ENCODE measurements at places on chromosomes 2 and 18.

DNA sequence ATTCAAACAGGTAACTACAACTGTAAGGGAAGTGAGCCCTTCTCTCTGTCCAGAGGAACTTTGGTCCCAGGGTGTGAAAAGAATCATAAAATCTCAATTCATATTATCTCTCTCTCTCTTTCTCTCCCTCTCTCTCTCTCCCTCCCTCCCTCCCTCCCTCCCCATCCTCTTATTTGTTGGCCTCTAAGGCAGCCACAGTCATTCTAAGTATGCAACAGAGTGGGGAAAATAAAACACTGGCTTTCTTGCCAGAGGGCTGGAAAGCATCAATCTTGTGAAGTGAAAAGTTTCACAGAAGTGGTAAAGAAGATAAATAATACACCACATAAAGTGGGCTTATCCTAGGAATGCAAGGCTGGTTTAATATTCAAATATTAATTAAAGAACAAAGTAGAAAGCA, 95.6 kb upstream of the KCNH7 start:
- no peak for DNase-seq

- no peak for DNase-seq
Measured at GRCh38 chr2:15092691-15093090, 460.2 kb downstream of the LRATD1 start.

- no peak for DNase-seq
Measured at GRCh38 chr18:48154828-48155227, 224.4 kb upstream of the SMAD2 start.

DNA sequence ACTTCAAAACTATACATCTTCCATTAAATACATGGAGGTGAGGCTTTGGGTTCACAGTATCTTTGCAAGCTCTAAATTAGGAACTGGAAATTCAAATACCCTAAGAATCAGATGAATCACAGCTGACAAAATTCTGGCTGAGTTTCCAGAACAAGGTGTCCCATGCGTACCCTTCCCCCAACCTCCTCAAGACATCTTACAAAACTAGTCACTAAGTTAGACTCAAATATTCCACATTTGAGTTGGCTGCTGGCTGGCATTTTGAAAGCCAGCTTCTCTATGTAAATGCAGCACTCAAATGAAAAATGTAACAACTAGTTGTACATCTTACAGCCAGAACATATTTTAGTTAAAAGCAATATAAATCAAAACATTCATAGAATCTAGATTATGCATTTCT, 131.0 kb upstream of the ARL5A start:
- no peak for DNase-seq

- no peak for DNase-seq
Measured at GRCh38 chr18:56233595-56233994, 404.8 kb downstream of the TXNL1 start.

DNA sequence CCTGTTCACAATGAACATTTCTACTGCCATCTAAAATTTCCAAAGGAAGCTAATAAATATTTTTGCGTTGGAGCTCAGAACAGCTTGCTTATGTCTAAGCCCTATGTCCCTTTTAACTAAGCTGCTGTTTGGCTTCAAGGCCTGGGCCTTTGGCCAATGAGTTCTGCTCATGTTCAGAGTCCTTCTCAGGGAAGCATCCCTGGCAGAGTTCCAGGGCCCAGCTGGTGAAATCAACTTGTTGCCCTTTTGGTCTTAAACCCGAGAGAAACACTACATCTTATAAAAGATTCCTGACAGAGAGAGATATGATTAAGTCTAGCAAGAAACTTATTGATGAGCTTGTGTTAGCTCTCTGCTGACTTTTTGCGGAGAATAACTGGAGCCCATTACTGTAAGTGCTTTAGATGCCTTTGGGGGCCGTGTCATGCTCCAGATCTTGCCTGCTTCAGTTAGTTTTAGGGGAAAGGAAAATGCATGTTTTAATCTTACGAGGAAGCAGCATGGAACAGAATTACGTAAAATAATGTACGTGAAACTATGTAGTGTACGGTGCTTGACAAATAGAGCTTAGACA, 102.5 kb upstream of the NOSTRIN start:
- DNase-seq, result no peak

All from activated CD4-positive, alpha-beta T cell treated with anti-CD3 and anti-CD28 coated beads for 36 hours (primary cell).